ENCODE measurements at places on chromosomes 11 and 22. TPM values are rescaled to one million over a fixed set of nuclear protein-coding genes. Genes with fewer than 3 reads are reported as not detected.

DNA sequence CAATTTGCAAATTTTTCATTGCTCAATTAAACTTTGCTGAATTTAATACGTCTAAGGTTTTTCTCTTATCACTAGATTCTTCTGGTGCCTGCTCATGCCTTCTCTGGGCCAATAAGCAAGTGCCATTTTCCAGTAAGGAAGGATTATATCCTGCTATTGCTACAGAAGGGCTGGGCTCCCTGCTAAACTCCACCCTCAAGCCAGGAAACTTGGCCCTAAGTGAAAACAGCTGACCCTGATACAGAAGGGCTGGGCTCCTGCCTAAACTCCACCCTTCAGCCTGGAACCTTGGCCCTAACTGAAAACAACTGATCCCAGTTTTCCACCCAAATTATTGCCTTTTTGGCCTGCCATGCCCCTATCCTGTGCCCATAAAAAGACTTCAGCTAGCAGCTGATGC lies 385.3 kb downstream of the DYNC2H1 start:
- no peak for DNase-seq

DNA sequence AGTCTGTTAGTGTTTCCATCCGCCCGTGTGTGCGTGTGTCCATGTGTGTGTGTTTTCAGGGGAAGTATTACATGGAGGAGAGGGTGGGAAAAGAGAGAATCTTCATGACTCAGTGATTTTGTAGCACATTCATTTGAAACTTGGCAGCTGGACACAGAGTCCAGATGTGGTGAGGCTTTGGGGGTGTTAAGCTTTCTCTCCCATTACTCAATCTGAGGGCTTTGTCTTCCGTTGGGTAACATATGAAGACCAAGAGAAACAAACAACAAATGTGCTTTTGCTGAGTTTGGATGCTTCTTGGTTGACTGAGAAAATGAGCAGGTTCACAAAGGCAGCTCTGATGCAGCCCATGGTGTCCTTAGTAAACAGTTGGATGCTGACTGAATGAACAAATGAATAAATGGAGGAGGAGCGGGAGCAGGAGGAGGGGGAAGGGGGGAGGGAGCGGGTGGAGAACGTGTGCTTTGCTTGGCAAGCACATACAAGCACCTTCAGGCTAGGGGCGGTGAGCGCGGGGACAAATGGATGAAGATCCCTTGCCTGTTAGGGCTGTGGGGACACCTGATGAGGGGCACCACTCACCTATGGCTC lies 104.3 kb downstream of the ST3GAL4 start:
- no peak for DNase-seq

DNA sequence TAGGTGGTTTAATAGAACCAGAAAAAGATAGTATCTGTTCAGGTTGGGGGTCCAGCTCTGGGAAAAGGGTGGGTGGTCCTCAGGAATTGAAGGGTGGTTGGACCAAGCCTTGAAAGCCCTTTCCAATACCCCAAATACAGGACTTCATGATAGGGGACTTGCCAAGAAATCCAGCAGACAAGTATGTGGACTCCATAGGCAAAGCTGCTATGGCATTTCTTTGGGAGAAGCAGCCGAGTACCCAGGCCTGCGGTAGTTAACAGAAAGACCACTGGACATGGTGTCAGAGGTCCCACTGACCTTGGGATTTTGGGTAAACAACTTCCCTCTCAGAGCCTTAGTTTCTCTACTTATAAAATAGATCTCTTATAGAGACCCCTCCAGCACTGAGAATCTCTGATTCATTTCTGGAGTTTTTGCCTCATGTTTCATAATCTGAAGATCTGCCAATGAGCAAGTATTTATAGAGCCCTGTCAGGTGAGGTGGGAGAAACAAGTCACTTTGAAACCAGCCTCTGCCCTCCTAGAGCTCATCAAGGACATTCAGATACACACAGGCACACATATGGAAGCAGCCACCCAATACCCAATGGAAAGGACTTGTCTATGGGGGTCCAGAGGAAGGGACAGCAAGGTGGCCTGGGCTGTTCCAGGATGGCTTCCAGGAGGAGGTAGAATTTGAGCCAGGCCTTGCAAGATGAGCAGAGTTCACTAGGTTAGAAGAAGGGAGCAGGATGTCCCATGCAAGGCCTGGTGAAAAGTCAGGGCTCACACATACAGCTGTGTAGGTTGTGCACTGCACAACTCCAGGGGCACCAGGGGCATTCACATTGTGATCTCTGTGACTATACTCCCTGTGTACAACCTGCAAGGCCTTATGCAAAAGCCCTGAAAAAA lies 31.0 kb upstream of the ACCSL start:
- DNase-seq, result peak; percentile 19

DNA sequence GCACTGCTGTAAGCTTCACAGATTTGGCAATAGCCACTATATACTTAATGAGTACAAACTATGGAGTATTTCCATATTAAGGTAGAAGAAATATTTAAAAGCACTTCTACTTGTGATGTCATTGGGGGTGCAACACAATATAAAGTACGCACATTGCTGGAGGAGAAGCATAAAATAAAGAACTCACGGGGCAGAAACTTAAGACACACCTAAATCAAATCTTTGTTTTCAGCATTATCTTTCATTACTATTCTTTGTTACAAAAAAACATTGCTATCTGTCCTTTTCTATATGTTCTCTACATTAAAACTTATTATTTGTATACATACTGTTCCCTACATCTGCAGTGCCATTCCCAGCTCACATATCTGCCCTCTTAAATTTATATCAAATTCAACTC lies 93.3 kb upstream of the VPREB1 start:
- DNase-seq, result no peak

The ABCC8 gene
- total RNA-seq, result 19.4 TPM

The GUCD1 gene
- 79.0 TPM for total RNA-seq
